Stimulated activated CD4-positive, alpha-beta T cell treated with anti-CD3 and anti-CD28 coated beads, Interleukin-1b, Interleukin-23, amount 100 ng/mL, for 4 hours (primary cell): ENCODE measurements at places on chromosomes 12 and 14.

GRCh38 chr14:23653051-23653450 lies 16.9 kb downstream of the DHRS2 start:
- no peak for DNase-seq

- no peak for DNase-seq
These were observed 158.4 kb downstream of the FBXL14 start for GRCh38 chr12:1436015-1436414.

DNA sequence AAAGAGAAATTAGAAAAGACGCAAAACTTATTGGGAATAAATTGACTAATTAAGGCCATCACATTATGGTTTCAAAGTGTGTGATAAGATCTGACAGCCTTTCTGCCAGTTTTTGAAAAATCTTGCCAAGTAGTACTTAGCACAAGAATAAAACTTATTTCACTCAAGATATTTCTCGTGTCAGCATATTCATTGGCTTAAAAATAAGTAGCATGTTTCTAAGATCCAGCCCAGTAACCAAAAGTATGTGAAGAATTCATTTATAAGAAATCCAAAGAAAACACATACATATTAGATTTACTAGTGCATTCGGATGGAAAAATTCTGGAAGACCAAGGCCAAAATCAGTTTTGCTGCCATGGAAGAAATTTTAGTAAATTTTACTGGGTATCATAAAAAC lies 1135.0 kb downstream of the GALC start:
- DNase-seq: no peak

GRCh38 chr14:64502456-64502855 lies 1.2 kb downstream of the ZBTB25 start:
- DNase-seq: no peak

DNA sequence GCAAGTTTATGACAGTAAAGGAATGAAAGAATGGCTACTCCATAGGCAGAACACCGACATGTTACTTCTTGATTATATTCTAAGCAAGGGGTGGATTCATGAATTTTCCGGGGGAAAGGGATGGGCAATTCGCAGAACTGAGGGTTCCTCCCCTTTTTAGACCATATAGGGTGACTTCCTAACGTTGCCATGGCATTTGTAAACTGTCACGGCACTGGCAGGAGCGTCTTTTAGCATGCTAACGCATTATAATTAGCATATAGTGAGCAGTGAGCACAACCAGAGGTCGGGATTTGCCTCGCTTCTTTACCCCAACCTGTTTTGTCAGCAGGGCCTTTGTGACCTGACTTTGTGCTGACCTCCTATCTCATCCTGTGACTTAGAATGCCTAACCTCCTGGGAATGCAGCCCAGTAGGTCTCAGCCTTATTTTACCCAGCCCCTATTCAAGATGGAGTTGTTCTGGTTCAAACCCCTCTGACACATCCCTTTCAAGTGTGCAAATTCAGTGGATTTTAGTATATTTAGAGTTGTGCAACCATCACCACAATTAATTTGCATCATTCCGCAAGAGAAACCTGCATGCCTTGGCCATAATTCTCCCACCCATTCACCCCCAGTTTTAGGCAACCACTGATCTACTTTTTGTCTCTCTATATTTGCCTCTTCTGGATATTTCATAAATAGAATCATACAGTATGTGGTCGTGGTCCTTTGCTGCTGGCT lies 27.4 kb downstream of the PALS1 start:
- no peak for DNase-seq

DNA sequence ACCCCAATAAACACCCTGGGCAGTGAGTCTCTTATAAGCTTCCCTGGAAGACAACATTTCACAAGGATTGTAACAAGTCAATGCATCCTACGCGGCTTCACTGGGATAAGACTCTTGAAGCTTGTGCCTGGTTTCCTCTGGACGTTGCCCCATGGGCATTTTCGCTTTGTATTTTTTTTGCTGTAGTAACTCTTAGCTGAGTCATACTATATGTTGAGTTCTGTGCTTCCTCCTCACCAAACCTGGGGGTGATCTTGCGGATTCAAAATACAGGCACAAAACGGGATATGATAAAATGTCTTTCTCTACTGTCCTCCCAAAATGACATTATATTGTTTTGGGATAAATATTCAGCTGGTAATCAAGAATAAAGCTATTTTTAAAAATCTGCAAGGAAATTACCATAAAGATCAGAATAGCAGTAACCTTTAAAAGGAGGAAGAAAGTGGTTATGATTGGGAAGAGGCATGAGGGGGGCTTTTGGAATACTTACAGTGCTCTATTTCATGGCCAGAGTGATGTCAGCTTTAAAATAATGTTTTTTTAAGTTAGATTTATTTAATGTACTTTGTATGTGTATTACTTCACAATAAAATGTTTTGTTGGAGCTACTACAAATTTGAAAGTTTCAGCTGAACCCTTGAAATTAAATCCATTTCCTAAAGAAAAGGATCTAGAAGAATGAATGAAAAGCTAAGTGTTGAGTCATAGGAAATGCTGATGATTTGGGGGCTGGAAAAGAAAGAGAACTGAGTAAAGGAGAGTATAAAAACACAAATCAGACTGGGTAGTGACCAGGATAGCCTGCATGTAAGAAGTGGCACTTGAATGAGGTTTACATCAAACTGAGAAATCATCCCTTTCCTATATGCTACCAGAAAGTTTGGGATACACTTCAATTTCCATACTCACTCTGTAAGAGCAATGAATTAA lies 14.7 kb downstream of the BTBD7 start:
- no peak for DNase-seq

GRCh38 chr12:102728506-102729242 lies 188.4 kb downstream of the PAH start:
- DNase-seq: no peak
